ENCODE measurements at places on chromosomes 1 and 21.
A peak's percentile ranks its signal among the peaks of the same experiment; 100 is the strongest.

DNA sequence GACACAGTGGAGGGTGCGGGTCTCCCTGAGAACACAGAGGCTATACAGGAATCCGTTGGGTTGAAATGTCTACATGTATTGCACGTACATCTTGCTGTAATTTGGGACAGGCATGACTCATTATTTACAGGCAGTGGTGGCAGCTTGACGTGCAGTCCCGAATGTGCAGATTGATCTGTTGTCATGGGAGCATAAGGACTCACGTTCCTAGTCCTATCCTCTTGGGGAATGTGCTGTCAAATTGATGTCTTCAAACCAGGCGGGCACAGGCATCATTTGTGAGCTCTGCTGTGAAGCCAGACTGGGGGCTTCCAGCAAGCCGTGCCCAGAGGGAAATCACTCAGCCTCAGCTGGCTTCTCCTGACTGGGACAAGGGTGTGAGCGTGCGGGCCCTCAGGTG, 40.5 kb downstream of the S100B start:
- DNase-seq = no peak

- no peak for DNase-seq
Observed at GRCh38 chr1:164664127-164664526, 105.1 kb downstream of the PBX1 start.

DNA sequence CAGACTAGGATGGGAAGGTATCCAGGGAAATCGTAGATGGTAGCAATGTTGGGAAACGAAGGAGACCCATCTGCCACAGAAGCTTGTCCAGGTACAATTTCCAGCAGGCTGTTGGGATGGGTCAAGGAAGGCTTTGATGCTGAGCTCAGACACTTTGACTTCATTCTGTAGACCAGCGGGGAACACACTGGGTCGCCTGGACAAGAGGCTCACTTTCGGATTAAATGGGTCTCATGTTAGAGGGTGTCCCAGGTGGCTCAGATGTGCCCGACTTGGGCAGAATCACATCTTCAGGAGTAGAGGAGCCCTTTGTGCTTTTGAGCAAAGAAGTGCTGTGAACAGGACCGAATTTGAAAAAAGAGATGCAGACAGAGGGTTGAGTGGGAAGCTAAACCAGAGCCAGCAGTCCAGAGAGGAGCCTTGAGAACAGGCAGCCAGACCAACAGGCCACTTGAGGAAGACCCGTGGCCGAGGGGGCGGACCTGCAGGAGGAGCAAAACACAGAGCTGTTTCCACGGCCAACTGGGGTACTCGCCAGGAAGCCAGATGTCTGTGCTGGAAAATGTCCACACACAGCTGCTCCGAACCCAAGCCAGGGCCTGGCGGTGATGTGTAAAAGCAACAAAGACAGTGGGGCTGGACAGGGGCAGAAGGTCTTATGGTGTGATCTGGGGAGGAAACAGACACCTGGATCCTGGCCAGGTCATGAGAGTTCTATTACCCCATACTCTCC, 146.9 kb downstream of the AJAP1 start:
- DNase-seq = no peak

- no peak for DNase-seq
Observed at GRCh38 chr1:76075188-76075489, 593 bp downstream of the ST6GALNAC3 start.

DNA sequence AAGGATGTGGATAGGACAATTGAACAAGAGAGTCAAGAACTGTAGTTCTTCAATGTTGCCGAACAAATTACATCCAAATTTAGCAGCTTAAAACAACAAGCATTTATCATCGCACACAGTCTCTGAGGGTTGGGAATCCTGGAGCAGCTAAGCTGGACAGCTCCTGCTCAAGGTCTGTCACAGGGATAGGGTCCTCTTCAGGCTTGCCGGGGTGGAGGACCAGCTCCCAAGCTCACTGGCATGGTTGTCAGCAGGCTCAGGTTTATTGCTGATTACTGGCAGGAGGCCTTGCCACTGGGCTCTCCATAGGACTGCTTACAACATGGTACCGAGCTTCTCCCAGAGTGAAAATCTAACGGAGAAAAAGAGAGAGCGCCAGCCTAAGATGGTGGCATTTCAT, 22.1 kb upstream of the COX20 start:
- DNase-seq = no peak

DNA sequence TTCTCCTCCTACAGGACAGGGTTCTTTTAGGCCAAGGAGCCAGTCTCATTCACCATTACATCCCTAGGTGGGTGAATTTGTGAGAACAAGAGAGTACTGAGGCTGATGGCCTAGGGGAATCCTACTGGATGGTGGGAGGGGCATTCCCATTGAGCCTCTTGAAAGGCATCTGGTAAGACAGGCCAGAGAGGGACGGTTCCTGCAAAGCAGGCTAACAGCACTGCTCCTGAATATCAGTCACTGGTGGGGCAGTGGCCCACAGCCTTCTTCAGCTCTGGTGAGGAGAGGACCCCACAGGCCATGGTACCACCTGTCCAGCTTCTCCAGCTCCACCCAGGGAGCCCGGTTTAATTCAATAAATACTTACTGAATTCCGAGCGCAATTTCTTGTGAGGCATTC, 125.9 kb upstream of the EDN2 start:
- DNase-seq = no peak

GRCh38 chr1:10918531-10918930, 93.9 kb upstream of the TARDBP start:
- DNase-seq = no peak

DNA sequence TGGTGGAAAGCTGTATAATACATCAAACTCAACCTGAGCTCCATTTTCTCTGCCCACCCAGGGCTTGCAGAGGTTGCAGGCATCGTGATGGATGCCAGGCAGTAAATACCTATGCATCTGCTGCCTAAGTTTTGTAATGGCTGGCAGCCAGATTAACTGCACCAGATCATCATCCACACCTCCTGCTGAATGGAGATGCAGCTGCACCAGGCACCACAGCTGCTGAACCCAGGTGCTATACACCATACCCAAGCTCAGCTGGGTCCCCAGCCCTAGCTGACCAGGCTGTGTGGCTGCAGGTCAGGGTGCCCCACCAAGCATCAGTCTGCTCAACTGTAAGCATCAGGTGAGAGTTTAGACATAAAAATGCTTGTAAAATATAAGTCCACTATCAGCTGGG, 6.7 kb upstream of the SNAPIN start:
- no peak for DNase-seq

DNA sequence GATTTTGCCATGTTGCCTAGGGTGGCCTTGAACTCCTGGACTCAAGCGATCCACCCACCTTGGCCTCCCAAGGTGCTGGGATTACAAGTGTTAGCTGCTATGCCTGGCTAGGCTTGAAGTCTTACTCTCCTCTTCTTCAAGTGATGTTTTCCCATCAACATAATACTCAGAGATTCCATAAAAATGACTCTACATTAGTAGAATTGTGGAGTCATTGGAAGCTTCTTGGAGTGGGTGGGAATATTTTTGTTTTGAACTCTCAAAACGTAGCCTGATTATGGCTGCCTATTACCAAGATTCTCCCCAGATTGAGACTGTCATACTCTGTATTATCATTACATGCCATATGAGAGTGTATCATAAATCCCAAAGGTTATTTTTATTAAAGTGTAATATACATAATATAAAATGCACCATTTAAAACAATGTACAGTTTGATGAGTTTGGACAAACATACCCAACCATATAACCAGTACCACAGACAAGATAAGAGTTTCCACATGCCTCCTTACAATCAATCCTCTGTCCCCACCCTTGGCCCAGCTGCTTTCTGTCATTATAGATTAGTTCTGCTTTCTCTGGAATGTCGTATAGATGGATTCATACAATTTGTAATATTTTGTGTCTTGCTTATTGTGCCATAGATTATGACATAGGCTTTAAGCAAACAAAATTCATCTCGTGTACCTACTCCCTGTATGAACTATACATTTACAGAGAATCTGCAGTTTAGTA, 8.0 kb upstream of the DNM3 start:
- DNase-seq = no peak

DNA sequence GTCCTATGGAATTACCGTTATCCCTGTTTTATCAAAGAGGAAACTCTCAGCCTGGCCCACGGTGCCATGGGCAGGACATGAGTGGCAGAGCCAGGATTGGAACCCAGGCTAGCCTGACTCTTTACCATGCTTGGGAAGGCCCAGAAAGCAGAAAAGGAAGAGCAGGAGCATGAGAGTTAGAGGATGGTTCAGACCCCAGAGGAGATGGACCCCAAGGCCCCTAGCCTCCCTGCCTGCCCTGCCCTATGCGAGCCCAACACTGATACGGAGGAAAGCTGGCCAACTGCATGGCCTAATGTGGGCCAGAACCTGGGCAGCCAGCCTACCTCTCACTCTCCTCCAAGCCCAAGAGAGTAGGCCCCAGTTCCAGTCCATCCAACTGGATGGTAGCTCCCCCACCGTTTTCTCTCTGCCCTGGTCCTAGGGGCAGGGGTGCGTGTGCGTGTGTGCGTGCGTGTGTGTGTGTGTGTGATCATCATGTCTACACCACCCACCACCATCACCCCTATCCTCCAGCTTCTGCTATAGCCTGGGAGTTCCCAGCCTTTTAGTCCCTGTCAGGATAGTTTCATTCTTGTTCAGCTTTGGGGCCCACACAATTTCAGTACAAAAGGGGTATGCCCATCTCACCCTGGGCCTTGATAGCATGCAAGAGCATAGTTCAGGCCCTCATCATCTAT, 15.4 kb upstream of the MEX3A start:
- DNase-seq = no peak

GRCh38 chr1:176096015-176096414, 111.1 kb downstream of the COP1 start:
- DNase-seq = no peak

GRCh38 chr1:51444534-51445192, 74.4 kb downstream of the EPS15 start:
- no peak for DNase-seq

- no peak for DNase-seq
Observed at GRCh38 chr1:173451981-173452380, 25.2 kb upstream of the PRDX6 start.

DNA sequence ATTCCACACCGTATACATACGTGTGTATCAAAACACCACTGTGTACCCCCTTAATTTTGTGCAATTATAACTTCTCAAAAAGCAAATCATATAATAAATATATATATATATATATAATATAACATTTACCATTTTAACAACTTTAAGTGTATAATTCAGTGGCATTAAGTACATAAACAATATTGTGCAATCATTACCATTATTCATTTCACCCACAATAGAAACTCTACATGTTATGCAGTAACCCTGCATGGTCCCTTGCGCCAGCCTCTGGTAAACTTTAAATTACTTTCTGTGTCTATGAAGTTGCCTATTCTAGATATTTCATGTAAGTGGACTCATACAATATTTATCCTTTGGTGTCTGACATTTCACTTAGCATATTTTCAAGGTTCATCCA, 13.1 kb downstream of the ZMYM4 start:
- DNase-seq = no peak

GRCh38 chr1:37602750-37603694, 7.3 kb upstream of the GNL2 start:
- peak; percentile 75 for DNase-seq

DNA sequence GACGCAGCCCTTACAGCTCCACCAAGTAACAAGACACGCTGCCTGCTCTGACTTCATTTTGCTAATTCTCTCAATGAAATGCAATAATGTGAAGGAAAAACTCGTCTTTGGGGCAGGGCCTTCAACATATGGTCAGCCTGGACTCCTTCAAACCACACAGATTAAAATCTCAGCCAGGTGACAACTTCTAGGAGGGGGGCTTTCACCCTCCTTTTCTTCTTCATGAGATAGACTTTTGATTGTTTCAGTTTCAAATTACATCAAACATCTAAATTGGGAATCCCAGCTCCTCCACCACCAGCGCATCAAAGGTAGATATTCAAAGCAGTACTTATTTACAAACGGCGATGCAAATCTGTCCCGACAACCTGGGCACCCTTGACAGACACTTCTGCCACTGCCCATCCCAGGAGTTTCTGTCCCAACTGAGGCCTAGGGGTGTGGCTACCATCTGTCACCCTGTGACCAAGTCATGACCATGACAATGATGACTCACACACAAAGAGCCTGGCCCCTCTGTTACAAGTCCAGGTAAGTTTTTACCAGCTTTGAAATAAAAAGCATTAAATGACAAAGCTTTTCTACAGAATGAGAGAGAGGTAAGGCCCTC, 29.7 kb downstream of the SSBP3 start:
- DNase-seq = no peak

DNA sequence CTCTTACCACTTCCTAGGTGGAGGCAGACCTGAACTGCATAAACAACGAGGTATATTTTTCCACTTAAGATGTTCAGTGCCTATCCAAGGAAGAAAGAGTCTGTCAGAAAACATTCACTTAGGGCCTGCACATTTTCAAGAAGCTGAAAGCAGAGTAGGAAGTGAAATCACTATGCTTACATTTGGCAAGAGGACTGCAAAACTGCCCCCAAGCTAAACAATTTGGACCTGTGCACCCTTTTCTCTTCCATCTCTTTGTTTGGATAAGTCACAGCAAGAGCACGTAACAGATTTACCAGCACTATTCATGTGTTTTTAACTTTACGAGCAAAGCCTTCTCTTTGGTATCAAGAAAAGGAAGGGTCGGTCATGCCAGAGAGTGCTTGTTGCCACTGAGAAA, 13.2 kb upstream of the BEND5 start:
- DNase-seq = no peak

- no peak for DNase-seq
Observed at GRCh38 chr1:114551400-114551799, 30.0 kb downstream of the BCAS2 start.

DNA sequence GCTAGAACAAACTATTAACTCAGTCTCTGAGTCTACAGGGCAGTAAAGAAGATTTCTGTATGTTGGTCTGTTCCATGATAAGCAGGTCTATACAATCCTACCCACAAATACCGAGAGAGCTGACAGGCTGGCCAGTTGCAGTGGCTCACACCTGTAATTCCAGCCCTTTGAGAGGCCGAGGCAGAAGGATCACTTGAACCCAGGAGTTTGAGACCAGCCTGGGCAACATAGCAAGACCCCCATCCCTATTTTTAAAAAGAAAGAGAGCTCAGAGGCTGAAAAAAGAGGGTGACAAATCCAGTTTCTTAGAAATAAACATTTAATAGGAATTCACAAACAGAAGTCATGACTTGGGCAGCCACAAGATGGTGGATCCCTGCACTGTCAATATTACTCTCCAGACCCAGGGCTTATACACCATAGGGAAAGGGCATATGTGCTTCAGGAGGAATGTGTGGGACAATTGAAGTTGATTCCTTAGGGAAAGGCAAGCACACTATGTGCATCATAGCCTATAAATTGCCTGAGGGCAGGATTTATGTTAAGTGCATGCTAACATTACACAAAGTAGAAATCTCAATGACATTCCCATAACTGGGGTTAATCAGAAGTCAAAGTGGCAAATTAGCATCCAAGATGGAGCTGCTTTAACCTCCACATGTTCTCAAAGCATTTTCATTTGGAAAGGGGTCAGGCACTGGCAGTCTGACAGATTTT, 66.8 kb downstream of the SLC16A1 start:
- DNase-seq = no peak

DNA sequence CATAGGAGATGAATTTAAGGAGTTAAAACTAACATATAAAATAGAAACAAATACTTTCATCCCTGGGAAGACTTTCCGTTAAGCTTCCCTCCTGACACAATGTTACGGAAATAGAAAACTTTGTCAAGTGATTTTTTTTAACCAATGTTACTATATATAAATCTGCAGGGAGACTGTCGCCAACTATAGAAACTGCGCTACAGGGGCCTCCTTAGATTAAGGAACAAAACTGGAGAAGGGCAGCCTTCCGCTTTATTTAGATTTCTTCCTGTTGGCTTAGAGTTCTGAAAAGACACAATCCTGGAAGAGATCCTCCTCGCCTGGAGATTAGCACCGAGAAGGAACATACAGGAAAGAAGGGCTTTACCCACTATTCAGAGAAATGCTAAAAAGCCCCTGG, 1.5 kb downstream of the MGST3 start:
- DNase-seq = no peak

Measured in HEK293T (cell line).